Foreskin keratinocyte (primary cell): ENCODE measurements at places on chromosomes 11 and 22. TPM values are rescaled to one million over a fixed set of nuclear protein-coding genes. Genes with fewer than 3 reads are reported as not detected.

Gene EFCAB6
- total RNA-seq, result 0.24 and 0.35 TPM in 2 replicates

Gene SHANK2
- 1.5 TPM in 2 replicates for total RNA-seq

Gene APOL6
- total RNA-seq, result 11.7 and 14.9 TPM in 2 replicates

Gene BRSK2
- 0.18 and 0.34 TPM in 2 replicates for total RNA-seq

Gene OR5P2
- total RNA-seq, result 0.07 and 0.34 TPM in 2 replicates

Gene MAFF
- 21.1 and 23.8 TPM in 2 replicates for total RNA-seq

Gene THY1
- 15.2 and 51.6 TPM in 2 replicates for total RNA-seq

Gene OLFML1
- total RNA-seq, result not detected in 2 replicates

Gene C1QTNF4
- 0.14 and 0.31 TPM in 2 replicates for total RNA-seq

Gene C11orf52
- total RNA-seq, result 1.2 and 2.0 TPM in 2 replicates

Gene TRIM29
- total RNA-seq, result 177 and 190 TPM in 2 replicates

Gene OR51B6
- not detected in 2 replicates for total RNA-seq

Gene RCOR2
- 1.5 and 1.8 TPM in 2 replicates for total RNA-seq

Gene TRIM6
- 3.6 and 4.6 TPM in 2 replicates for total RNA-seq

Gene TEF
- total RNA-seq, result 7.5 and 9.6 TPM in 2 replicates

Gene CELSR1
- 19.2 and 24.9 TPM in 2 replicates for total RNA-seq

Gene C11orf91
- 0.18 and 0.41 TPM in 2 replicates for total RNA-seq

Gene CENPM
- 29.0 and 33.2 TPM in 2 replicates for total RNA-seq

Gene SPI1
- not detected in 2 replicates for total RNA-seq

Gene PGR
- 0.04 and 0.27 TPM in 2 replicates for total RNA-seq

Gene PTPRCAP
- 0.32 and 0.61 TPM in 2 replicates for total RNA-seq

Gene FOLR1
- not detected in 2 replicates for total RNA-seq

Gene TSGA10IP
- total RNA-seq, result not detected in 2 replicates

Gene OR56A1
- not detected in 2 replicates for total RNA-seq

Gene ARHGAP20
- total RNA-seq, result not detected in 2 replicates

Gene VPREB1
- total RNA-seq, result not detected in 2 replicates

Gene GRM5
- total RNA-seq, result under 0.01 and 0.04 TPM in 2 replicates

Gene MED17
- 29.0 and 29.3 TPM in 2 replicates for total RNA-seq

Gene MS4A6E
- total RNA-seq, result not detected in 2 replicates

Gene TIGD3
- total RNA-seq, result 0.07 and 0.14 TPM in 2 replicates

Gene CCDC73
- not detected in 2 replicates for total RNA-seq

Gene NAGA
- 28.2 and 28.7 TPM in 2 replicates for total RNA-seq

Gene OPCML
- 0.04 TPM in 1 of 2 replicates, not detected in the other for total RNA-seq

Gene GGTLC2
- total RNA-seq, result not detected in 2 replicates

Gene IGSF9B
- total RNA-seq, result 0.35 and 1.6 TPM in 2 replicates

Gene CRYAB
- total RNA-seq, result 0.85 and 2.0 TPM in 2 replicates

Gene MS4A18
- not detected in 2 replicates for total RNA-seq

Gene YPEL1
- 0.14 TPM in 1 of 2 replicates, not detected in the other for total RNA-seq

Gene FOLR3
- total RNA-seq, result 11.4 and 13.2 TPM in 2 replicates
